Camera-type eye (tissue), 1 donor: ENCODE measurements at places on chromosomes 6 and 20. TPM values are rescaled to one million over a fixed set of nuclear protein-coding genes. Genes with fewer than 3 reads are reported as not detected.

DLK2 gene
- total RNA-seq: 2.6 TPM

FHL5 gene
- 0.60 TPM for total RNA-seq

MTHFD1L gene
- 22.0 TPM for total RNA-seq

RNF217 gene
- 24.9 TPM for total RNA-seq

NKX2-2 gene
- total RNA-seq: not detected

PABPC1L gene
- total RNA-seq: 17.4 TPM

TBX18 gene
- 38.1 TPM for total RNA-seq

LY6G5C gene
- 1.9 TPM for total RNA-seq

MAPK13 gene
- total RNA-seq: 9.2 TPM

PI16 gene
- 154 TPM for total RNA-seq

PKHD1 gene
- 0.66 TPM for total RNA-seq

PRSS16 gene
- 0.66 TPM for total RNA-seq

METTL24 gene
- 12.0 TPM for total RNA-seq

NDRG3 gene
- total RNA-seq: 65.0 TPM

TRIM31 gene
- total RNA-seq: not detected

POU5F1 gene
- not detected for total RNA-seq

GSTA3 gene
- total RNA-seq: not detected

ANGPT4 gene
- total RNA-seq: 0.60 TPM

OR2B6 gene
- not detected for total RNA-seq
